ENCODE measurements at places on chromosomes 7 and 10. TPM values are rescaled to one million over a fixed set of nuclear protein-coding genes. Genes with fewer than 3 reads are reported as not detected.

- DNase-seq, result no peak
Measured at GRCh38 chr7:136971776-136972175, 103.3 kb downstream of the CHRM2 start.

GRCh38 chr10:77898323-77899079 is 28.1 kb downstream of the DLG5 start:
- peak; percentile 70 for DNase-seq

GRCh38 chr10:49605216-49605938 is 4.7 kb upstream of the SLC18A3 start:
- DNase-seq, result no peak

DNA sequence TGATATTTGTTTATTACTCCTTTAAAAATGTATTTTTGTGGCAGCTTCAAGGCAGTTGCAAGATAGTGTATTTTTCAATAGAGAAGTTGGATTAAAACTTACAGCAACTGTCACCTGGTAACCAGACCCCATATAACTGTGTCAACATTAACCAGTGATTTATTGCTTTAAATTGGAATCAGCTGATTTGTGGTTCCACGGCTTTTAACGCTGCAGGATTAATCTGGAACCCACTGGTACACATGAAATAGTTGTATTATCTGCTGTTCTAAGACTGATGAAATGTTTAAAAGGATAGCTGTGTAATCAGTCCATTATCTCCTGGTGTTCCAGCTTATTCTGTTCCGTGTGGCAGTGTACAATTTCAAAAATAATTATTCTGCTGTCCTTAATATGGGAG is 180.2 kb downstream of the CELF2 start:
- DNase-seq, result no peak

DNA sequence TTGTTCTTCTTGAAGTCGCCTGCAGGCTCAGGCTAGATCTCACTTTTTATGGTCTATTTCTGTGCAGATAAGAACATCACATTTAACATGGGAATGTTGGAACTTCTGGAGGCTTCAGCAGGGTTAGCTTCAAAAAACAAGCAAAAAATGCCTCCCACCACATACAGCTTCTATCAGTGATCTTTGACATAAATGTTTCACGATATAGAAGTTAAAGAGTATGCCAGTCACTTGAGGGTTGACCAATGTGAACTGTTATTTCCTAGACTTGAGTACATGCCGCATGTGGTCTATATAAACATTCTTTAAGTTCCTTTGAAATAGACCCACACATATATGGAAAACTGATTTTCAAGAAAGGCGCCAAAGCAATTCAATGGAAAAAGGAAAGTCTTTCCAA is 219.2 kb upstream of the KLF14 start:
- no peak for DNase-seq

GRCh38 chr10:132948351-132948750 is 6.0 kb upstream of the CFAP46 start:
- no peak for DNase-seq

DNA sequence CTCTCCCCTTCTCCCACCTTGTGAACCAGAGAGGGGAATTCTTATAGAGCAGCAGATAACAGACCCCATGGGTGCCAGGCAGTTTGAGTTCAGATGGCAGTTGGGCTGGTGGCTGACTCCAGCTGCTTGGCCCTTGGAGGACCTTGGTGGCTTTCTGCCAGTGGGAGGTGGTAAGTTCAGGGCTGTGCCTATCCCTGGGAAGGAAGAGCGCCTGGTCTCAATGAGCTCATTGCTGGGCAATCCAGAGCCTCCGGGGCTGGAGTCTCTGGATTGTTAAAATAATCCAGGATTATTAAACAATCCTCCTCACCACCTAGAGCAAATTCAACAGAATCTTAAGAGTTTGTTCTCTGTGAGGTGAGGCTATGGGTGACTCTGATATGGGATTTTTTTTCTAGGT is 105.2 kb downstream of the FANK1 start:
- DNase-seq, result no peak

PRKCQ gene
- 0.49 TPM for polyA plus RNA-seq

All from urinary bladder (tissue), 4 donors.